NCI-H1694 treated with DMSO at 0.1 percent for 48 hours (cell line): ENCODE measurements at places on chromosomes 5 and 9.

GRCh38 chr5:33691856-33692255, 199.9 kb downstream of the ADAMTS12 start:
- no peak for DNase-seq

DNA sequence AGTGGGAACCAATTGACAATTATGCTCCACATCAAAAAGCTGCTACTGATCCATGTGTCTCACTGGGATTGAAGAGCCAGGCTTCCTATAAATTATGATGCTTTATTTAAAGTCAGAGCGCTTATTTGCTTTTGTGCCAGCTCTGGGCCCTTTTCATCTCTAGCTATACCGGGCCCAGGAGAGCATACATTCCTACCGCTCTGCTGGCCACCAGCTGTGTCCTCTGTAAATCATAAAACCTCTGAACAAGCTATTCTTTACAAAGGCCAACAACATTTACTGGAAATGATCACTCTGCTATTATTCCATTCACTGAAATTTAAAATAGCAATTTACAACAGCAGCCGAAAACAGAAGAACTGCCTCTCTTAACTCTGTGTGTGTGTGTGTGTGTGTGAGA, 86.6 kb downstream of the ZNF608 start:
- DNase-seq: peak; percentile 76

DNA sequence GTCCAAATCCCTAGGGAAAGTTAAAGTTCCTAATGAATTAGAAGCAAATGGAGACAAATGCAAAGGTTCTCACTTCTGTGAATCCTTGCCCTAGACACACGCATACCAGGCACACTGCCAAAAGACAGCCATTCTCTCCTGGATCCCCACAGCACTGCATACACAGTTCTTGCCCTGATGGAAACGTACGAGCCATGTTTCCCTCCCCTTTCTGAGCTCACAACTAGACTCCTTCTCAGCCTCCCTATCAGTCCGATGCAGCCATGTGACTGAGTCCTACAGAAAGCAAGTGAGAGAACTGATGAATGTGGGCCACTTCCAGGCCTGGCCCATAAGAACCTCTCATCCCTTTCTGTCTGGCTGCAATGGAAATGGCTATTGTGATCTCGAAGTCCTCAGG, 92.0 kb downstream of the ZNF608 start:
- no peak for DNase-seq

- no peak for DNase-seq
These were observed 165.4 kb downstream of the AUH start for GRCh38 chr9:91196103-91196950.

DNA sequence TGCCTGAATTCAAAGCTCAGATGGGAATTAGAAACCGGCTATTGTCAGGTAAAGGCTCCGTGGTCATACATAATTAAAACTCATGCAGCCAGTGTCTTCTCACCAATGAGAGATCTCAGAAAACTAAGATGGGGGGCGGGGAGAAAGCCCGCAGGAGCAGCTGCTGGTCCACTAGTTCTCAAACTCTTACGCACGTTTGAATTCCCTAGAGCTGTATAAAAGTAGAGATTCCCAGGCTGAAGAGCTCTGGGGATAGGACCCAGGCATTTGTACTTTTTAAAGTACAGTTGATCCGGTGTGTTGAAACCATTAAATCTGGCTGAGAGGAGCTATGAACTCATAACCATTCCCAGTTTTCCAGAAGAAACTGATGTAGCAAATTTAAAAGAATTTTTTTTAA, 68.5 kb downstream of the FRMD3 start:
- no peak for DNase-seq

DNA sequence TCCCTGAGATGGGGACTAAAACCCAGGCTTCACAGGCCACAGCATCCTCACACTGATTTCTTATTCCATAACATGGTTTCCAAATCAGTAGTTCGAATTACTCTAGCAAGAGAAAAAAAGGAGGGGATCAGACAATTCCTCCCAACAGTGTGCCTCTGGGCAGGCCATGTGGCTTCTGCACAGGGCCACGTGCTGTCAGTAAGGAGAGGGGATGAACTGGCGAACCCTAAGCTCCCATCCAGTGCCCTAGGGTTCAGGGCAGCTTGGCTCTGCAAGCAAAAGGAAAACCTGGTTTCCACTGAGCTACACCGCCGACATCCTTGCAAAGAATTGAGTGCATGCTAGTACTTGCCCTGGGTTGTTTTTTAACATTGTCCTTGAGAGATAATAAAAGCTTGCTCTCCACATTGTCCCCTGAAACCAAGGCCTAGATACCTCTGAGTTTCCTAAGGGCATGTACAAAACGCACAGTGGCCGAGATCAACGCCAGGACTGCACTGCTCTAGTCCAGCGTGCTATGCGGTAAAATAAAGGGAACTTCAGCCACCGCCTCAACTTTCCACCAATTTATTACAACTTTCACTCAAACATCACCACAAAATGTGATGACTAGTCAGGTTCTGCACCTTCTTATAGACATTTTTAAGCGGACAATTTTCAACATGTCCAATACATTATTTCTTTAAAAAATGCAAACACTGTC, 4.5 kb downstream of the CAMSAP1 start:
- DNase-seq: no peak

DNA sequence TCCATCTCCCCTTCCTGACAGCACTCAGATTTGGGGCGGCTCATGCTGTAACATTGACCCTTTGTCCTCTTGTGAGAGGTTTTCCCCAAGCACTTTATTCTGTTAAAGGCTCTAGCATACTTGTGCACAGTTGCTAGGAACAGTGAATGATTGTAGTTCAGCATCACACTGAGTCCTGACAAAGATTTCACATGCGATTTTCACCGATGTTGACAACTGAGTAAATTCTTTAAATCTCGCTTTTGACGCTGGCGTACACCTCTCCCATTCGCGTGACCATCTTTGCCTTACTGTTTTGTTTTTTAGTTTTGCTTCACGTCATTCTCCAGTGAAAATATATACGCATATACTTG, 780 bp downstream of the CDC37L1 start:
- peak; percentile 10 for DNase-seq

DNA sequence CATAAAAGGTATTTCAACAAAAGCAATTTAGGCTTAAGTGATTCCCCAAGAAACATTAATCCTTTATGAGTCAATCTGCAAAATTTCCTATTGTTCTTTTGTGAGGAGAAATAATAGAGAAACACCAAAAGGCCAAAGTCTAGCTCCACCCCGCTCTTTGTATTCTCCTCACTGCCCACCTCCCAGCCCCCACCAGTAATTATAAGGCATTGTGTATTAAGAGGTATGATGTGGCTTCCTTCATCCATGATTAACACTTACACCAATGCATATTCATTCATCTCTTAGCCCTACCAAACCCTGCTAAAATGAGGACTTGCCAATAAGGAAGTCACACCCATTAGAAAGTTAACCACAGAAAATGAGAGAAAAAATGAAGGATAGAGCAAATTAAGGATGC, 105.3 kb upstream of the SPATA31D4 start:
- DNase-seq: no peak

GRCh38 chr9:110543631-110544051, 35.9 kb downstream of the SVEP1 start:
- peak; percentile 9 for DNase-seq

- DNase-seq: no peak
These were observed 544.1 kb downstream of the RAB3C start for GRCh38 chr5:59126708-59127573.

DNA sequence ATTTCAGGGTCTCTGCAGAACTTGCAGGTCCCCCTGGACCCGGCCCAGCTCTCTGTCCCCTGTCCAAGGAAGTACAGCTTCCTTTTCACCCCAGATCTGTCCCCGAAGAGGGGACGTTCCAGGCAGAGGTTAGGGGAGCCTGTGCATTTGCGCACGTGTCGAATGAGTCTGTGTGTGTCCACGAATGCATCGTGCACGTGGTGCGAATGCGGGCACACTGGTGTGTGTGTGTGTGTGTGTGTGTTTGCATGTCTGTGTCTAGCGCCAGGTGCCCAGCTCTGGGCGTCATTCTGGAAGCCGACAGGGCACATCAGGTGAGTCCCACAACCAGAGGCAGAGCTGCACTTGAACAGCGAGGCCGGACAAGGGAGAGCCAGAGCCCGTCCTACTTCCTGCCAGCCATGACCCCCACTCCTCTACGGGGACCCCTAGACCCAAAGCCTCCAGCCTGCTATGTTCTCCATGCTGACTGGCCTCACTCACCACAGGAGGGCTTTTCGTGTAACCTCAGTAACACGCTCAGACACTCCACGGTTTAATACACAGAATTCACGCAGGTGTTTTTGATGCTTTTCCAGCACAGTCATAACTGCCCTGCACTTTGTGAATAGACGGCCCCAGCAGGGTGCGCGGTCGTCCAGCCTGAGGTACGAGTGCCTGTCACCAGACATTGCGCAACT, 41.3 kb upstream of the CACNA1B start:
- no peak for DNase-seq

- no peak for DNase-seq
These were observed 232.4 kb downstream of the ESM1 start for GRCh38 chr5:54753034-54753433.

DNA sequence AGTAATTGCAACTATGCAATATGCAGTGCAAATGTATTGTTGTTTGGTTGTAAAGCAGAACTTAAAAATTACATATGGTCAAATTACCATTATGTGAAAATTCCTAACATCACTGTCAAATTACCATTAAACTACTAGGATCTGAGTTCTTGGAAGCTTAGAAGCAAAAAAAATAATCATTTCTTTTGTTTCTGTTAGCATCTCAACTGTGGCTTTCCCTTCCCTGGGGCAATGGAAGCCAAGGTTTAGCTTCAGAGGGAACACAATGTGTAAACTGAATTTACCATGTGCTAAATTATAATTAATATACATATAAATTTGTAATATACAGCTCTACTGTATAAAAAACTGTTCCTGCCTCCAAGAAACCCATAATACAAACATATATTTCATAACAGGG, 159.4 kb downstream of the GNAQ start:
- no peak for DNase-seq

DNA sequence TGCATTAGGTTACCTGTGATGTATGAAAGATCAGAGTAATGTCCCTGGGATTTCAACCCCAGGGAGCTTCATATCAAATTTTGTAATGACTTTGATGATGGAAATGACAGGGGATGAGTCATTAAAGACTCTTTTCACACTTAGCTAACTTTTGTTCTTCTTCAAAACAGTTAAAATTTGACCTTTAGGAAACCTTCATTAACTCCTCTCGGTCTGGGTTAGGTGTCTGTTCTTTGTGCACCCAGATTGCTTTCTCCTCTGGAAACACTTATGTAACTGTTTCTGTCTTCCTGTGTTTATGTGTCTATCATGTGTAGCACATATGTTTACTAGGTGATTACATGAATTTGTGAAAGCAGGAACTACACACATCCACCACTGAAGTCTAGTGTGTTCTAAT, 1.6 kb downstream of the SRFBP1 start:
- no peak for DNase-seq

DNA sequence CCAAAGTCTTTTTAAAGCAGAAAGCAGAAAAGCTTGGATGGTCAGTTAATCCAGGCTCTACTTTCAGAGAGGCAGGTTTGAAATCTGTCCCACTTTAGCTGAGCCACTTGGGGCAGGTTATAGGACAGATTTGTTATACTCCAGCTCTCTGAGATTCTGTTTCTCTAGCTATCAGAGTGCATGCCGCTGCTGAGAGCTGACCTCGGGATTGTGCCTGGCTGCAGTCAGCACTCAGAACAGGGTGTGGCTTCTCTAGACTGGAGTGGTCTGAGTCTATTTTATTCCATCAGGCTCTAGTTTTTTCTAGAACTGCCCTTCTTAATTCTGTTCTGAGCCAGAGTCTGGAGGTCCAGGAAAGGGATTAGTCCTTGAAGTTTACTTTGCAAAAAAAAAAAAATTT, 67.7 kb downstream of the NDFIP1 start:
- no peak for DNase-seq

DNA sequence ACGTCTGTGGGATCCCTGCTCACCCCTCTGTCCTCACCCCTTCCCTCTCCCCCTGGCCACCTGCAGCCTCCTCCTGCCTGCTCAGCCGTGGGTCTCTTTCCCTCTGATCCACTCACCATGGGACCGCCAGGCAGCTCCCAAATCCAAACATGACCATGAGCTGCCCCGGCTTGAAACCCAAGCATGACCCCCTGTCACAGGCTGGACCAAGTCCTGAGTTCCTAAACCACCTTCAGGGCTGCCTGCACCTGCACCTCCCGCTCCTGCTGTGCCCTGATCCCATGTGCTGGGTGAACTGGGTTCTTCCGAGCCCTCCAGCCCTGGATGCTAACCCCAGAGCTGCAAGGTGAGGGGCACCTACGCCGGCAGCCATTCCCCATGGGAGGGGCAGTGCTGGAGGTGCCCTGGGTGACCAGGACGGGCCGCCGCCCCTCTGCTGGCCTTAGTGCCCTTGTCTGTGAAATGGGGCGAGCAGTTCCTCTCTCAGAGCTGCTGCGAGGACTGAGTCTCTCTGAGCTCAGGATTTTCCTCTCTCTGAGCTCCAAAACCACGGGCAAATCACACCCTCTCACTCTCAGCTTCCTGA, 149.6 kb downstream of the GAPVD1 start:
- DNase-seq: no peak

- DNase-seq: no peak
These were observed 5.6 kb upstream of the PURA start for GRCh38 chr5:140108093-140109017.

DNA sequence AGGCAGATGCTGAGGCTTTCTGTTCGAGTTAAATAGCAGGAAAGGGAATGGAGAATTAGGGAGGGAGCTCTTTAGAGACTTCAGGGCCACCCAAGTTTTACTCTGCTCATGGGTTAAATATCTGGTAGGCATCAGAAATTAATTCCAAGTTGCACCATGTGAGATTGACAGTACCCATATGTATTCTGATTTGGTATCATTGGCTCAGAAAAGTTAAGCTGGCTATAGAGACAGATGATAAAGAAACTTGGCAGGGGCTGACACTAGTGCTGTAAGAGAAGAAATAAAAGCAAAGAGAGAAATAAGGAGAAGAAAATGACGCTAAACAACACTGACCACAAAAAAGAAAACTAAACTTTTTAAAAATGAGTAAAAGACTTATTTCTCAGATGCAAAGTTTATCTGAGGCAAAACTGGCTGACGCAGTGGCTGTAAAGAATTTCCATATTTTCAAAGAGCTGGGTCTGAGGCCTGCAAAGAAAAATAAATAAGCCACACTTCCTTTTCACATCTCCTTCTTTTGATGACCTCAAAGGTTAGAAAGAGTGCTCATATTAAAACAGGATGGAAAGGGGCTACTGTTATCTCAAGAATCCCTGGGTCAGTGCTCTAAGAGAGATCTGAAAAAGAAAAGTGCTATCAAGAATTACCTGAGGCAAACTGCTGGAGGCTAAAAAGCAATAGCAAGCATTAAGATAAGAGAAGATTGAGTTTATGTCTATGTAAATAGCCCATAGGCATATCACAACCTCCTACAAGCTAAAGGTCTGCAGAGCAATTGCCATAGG, 399.0 kb upstream of the MEF2C start:
- no peak for DNase-seq

GRCh38 chr5:43409809-43410271, 2.4 kb downstream of the CCL28 start:
- no peak for DNase-seq

DNA sequence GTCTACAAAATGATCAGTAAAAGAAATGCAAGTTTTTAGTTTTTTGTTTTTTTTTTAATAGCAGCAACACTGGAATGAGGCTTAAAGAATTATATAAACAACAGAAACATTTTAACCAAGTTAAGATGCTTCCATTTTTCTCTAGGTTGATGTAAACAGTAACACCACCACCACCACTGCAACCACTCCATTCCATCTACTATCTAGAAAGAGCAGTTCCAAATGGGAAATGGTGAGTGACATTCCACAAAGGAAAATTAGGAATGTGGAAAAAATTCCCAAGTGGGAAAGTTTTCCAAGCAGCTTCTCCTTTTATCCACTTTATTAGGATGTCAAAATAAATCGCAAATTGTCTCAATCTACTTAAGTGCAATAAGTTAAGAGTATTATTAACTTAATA, 32.6 kb downstream of the SLC38A9 start:
- DNase-seq: no peak
